ENCODE measurements at places on chromosomes 5 and 9.

- DNase-seq, result no peak
These were observed 274.1 kb upstream of the PAPPA start for GRCh38 chr9:115879451-115879850.

- no peak for DNase-seq
These were observed 3.3 kb downstream of the SHISAL2B start for GRCh38 chr5:64693636-64694035.

DNA sequence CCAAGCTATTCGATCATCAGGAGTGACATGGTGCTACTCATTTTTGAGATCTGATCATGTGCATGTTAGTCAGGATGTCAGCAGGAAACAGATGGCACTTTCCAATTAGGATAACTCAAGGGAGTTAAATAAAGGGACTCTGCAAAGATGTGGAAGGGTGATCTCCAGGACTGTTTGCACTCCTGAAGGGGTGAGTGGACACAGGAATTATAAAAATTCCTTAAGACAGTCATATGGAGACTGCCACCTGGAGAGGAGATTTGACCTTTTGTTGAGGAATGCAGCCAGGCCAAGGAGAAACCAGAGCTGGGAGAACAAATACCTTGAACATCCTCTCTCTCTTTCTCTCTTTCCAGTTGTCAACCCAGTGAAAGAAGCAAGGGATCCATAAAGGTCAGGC lies 189.1 kb downstream of the GABRG2 start:
- no peak for DNase-seq

DNA sequence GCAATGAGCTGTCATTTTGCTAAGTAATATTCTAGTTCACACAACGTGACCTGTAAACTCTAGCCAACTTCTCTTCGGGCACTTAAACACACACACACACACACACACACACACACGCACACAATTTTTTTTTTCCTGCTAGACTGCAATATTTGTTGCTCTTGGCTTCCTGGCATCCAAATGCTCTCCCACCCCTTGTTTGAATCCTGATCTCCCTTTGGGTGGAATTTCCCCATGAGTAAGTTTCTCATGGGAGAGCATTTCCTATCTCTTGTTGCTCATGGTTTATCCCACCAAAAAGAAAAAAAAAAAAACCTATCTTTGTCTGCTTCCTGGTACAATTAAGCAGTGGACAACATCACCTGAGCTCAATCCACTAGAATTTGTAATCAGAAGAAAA lies 54.7 kb upstream of the TSLP start:
- no peak for DNase-seq

GRCh38 chr5:4050203-4050602 lies 454.6 kb downstream of the IRX1 start:
- no peak for DNase-seq

GRCh38 chr9:36815566-36816348 lies 218.3 kb downstream of the PAX5 start:
- DNase-seq, result no peak

GRCh38 chr9:104858846-104859245 lies 69.1 kb downstream of the ABCA1 start:
- no peak for DNase-seq

- DNase-seq, result no peak
These were observed 1532.8 kb upstream of the ACO1 start for GRCh38 chr9:30851600-30851999.

DNA sequence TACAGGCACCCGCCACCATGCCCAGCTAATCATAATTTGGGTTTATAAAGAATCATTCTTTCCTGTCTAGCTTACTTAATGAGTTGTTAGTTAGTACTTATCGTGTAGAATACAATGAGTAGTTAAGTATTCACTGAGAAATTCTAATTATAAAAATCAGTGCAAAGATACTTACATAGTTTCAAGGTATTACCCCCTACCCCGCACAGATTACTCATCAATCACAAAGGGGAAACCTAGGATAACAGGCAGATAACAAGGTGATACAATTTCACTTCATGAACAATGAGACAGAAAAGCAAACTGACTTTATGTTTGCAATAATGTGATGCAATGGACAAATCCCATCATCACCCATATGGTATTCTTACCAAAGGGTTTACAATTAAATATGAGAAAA lies 109.6 kb downstream of the FAM174A start:
- no peak for DNase-seq

DNA sequence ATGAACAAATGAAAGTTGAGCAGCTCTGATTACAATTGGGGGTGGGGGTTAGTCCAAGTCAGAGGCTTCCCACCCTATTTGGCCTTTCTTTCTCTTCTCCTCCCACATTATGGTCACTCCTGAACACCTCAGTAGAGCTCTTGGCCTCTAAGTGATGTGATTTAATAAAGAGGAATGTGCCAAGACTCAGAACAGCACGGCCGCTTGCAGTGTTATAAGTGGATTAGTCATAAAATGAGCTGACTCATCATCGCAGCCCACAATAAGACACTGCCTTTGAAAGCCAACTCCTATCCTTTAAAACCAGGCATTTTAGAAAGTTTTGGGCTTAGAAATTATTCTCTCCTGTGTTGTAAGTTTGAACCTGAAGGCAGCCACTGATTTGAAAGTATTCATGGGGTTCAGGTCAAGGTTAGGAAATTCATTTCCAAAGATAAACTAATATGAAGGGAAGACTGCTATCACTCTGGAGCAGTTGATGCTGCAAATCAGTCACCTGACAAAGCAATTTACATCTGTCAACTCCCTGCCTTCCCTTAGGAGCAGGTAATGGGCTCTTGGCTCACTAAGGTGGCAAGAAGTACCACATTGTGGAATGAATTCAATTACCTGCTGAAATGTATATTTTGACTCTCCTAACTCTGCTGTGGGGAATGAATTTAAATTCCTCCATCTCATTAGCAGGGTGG lies 283.6 kb upstream of the NMUR2 start:
- peak; percentile 25 for DNase-seq

DNA sequence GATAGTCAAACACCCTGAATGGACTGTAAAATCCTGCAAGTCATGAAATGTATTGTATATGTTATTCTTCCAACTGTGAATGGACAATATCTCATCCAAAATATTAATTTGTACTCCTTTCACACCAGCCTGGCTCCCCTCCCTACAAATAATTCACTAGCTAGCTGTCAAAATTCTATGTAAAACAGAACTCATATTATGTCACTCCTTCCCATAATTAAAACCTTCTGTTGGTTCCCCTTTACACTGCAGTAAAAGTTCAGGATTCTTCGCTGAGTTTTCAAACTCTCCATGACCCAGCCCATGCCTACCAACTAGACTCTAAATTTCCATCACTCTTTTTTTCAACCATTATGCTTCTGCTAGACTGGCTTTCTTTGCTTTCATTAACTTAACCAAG lies 857.1 kb downstream of the TAF11L14 start:
- no peak for DNase-seq

GRCh38 chr5:56749842-56750241 lies 65.5 kb upstream of the MAP3K1 start:
- DNase-seq, result no peak

- DNase-seq, result no peak
These were observed 6.0 kb downstream of the UBQLN1 start for GRCh38 chr9:83701769-83702168.

DNA sequence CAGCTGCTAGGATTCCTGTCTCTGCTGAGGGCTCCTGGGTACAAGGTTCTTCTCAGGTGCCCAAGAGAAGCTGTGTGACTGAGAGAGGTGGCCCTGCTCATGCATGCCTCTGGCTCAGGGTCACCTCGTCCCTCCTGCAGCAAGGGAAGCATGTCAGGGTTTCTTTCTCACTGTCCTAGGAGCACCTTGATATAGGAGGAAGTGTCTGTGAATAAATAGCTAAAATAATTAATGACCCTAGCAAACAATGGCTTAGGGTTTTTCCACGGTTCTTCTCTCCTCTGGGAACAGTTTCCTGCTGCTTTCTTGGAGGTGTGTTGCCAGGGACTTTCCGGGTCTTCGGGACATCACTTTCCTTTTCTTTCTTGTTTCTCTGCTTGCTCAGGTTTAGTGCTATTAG lies 87.2 kb downstream of the ARHGAP26 start:
- no peak for DNase-seq

DNA sequence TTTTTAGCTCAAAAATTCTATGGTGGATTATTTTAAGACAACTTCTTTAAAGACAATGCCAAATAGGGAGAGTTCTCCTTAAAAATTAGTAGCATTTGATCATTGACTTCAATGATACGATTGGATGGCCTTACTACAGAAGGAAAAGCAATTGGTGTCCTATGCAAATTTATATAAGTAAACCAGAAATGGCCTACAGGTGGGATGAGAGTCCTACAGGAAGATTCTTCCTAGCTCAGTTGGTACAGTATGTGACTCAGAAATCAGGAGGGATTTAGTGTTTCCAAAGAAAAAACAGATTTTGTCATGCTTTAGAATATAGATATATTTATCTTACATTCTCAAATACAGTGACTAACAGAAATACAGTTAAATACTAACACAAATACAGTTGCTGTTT lies 6.5 kb downstream of the ANKRA2 start:
- DNase-seq, result no peak

DNA sequence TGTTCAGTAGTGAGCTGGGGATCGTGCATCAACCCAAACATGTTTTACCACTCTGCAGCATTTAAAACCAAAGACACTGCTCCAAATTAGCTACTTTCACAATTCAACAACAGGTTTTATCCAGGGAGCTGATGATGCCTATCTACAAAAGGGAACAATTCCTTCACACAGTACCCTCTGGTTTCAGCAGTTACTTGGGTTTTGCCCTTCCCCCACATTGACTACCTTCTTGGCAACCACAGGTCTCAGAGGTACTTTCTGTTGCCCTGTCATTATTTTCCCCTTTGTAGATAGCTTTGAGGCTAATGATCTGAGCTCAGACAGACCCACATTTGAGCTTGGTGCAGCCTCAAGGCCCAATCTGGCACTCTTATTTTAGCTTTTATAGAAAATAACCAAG lies 96.1 kb downstream of the WDR41 start:
- DNase-seq, result no peak

GRCh38 chr9:5760338-5760737 lies 72.6 kb downstream of the ERMP1 start:
- DNase-seq, result no peak

Data from T1000 (cell line).